ENCODE measurements at places on chromosomes 2 and 18. TPM values are rescaled to one million over a fixed set of nuclear protein-coding genes. Genes with fewer than 3 reads are reported as not detected.

- peak; percentile 47 for DNase-seq
These were observed 138.8 kb upstream of the ITGA6 start for GRCh38 chr2:172288603-172289002.

GRCh38 chr2:80168037-80168436, 136.5 kb downstream of the LRRTM1 start:
- DNase-seq = no peak

GRCh38 chr2:6213056-6213780, 521.0 kb downstream of the SOX11 start:
- DNase-seq = no peak

- peak; percentile 33 for DNase-seq
These were observed 41.3 kb downstream of the PSMG2 start for GRCh38 chr18:12744103-12744502.

GRCh38 chr18:38900031-38900430, 1334.4 kb upstream of the CELF4 start:
- no peak for DNase-seq

- no peak for DNase-seq
These were observed 6.6 kb upstream of the CDH2 start for GRCh38 chr18:28183418-28184078.

GRCh38 chr2:196337208-196337953, 166.0 kb upstream of the STK17B start:
- DNase-seq = no peak

DNA sequence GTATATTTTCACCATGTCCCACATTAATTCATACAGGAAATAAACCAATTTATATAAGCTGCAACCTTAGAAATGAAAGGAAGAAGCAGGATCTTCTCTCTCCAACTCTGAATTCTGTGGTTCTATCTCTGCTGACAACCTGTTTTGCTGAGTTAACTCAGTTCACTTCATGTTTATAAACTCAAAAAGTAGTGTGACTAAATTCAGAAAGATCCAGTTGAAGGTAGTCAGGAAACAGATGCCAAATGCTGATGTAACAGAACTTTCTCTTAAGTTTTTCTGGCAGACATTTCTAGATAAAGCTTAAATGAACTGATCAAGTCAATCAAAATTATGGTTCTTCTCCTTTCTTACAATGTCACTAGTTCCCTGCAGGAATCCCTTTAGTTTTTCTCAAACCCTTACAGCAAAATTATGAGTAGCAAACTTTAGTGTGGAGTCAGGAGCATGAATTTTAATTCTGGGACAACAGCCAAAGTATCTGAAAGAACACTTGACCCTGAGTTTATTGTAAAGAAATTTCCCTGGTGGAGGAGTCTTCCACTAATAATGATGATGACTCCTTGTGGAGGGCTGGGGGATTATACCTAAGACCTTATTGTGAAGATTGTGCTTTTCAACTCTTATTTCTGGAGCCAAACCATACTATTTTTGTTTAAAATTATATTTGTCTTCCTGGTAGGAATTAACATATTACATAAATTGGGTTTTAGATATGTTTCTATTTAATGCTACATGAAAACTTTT, 216.9 kb downstream of the MYO3B start:
- DNase-seq = no peak

DNA sequence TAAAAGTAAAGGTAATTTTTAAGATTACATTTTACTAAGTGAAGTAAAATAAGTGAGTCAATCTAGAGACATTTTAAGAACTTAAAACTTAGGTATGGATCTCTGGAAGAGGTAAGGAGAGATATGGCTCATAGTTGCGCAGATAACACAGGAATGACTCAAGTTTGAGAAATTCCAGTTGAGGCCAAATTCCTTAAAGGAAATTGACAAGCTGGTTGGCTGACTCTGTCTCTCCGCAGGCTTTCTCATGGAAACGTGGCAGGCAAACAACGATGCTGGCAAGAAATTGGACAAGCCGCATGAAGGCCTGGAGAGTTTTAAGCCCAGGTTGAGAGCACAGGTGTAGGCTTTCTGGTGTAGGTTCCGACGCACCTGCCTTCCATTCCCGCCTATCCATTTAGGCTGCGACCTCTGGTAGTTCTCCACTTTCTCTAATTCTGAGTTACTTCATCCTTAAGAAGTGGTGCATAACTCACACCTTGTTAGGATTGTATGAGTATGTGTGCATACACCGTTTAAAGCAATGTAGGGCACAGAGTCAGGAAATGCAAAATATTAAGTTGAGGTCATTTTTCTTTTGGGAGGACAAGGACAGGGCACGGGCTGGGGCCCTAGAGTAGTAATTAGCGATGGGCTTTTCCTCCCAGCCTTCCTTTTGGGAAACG, 589 bp upstream of the DAW1 start:
- no peak for DNase-seq

GRCh38 chr18:23943104-23943503, 71.5 kb upstream of the TTC39C start:
- DNase-seq = peak; percentile 40

GRCh38 chr2:164841719-164842623, at the start of gene COBLL1:
COBLL1 (minus strand) TSS chr2:164841823; CDS start chr2:164841196, 627 bp downstream.
- DNase-seq = no peak

GRCh38 chr2:49110571-49110970, 43.7 kb downstream of the FSHR start:
- DNase-seq = no peak

ALK gene
- 0.07 TPM for polyA plus RNA-seq

IL36RN gene
- polyA plus RNA-seq = not detected

XIRP2 gene
- polyA plus RNA-seq = not detected

BOLL gene
- not detected for polyA plus RNA-seq

RETSAT gene
- 20.8 TPM for polyA plus RNA-seq

ZSWIM2 gene
- not detected for polyA plus RNA-seq

TM4SF20 gene
- polyA plus RNA-seq = not detected

INO80D gene
- polyA plus RNA-seq = 10.0 TPM
